ENCODE measurements at places on chromosomes 3 and 15.

DNA sequence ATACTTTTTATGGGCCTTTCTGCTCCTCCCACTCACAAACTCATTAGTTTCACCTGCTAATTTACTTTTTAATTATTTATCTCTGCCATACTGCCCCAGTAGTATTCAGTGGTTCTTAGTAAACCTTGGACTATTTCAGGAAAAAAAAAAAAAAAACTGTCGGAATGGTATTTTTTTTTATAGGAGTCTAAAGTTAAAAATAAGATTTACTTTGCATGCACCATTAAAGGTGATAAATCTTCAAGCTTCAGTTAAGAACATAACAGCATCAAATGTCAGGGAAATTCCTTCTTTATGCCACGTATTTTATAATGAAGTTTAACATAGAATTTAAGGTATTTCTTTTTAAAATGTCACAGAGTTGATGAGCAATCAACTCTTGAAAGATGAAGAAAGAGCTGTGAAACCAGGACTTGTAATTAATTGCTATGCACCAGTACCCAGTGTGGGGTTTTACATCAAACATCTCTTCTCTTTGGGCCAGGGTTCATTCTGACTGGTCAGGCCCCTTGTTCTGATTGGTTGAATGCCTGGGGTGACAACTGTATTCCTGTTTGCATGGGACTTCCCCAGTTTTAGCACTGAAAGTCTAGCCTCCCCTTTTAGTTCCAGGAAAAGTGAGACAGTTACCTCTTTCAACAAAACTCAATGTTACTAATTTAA, 40.3 kb upstream of the PTPRG start:
- no peak for DNase-seq

DNA sequence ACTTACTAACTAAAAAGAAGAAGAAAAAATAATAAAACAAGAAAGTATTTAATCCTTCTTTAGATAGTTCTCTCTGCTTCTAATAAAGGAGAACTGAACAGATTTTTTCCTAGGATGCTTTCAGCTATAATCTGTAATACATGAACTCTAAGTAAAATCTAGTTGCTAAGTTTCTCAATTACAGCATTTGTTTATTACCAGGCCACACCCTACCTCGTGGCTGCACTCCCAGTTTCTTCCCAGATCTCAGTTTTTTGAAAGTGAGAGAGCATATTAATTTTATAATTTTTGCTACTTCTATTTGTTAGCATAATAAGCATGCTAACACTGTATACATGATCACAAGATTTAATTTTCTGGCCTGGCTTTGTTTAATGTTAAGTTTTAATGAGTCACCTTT, 258.3 kb downstream of the IL5RA start:
- DNase-seq = no peak

DNA sequence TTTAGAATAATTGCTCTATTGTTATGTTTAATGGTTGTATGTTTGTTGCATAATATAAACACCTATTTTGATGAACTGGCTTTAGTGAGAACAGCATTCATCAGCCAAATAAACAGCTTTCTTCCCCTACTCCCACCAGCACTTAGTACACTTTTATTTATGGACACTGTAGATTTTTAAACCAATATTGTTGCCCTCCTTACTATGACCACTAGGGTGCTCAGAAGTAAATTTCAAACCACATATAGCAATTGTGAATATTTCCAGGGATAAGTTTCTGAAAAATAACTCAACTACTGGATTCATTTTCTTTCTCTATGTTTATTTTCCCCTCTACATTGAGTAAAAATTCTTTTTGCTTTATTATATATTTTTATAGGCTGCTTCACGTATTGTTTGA, 84.7 kb upstream of the PTX3 start:
- no peak for DNase-seq

GRCh38 chr15:65212097-65212496, 824 bp upstream of the CILP start:
- DNase-seq = no peak

GRCh38 chr15:32649342-32649741, 7.8 kb downstream of the SCG5 start:
- DNase-seq = peak; percentile 73

GRCh38 chr3:71786217-71786549, 1.2 kb upstream of the PROK2 start:
- DNase-seq = no peak

- no peak for DNase-seq
These were observed 2.1 kb downstream of the RFX7 start for GRCh38 chr15:56241374-56242105.

DNA sequence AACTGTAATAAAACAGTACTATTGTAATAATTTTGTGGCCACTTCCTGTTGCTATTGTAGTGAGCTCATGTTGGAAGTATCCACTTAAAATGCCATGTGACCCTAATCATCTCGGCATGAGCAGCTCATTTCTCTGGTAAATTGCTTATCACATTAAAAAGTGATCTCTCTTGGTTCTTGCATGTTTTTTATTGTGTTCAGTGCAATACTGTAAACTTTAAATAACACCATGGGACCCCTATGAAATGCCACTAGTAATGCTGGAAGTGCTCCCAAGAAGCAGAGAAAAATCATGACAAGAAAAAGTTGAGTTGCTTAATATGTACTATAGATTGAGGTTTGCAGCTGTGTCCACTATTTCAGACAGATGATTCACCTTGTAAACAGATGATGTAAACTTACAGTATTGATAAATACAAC, 45.6 kb downstream of the NMD3 start:
- DNase-seq = peak; percentile 36

GRCh38 chr15:47184003-47184907, 533.0 kb upstream of the SEMA6D start:
- DNase-seq = peak; percentile 16

- peak; percentile 58 for DNase-seq
These were observed 23.9 kb upstream of the SLTM start for GRCh38 chr15:58957101-58957973.

GRCh38 chr3:186210852-186211500, 102.1 kb upstream of the ETV5 start:
- DNase-seq = no peak

- DNase-seq = peak; percentile 17
These were observed 44.8 kb upstream of the MAP3K13 start for GRCh38 chr3:185318141-185318540.

GRCh38 chr15:100094127-100094510, 247.7 kb downstream of the ADAMTS17 start:
- no peak for DNase-seq

DNA sequence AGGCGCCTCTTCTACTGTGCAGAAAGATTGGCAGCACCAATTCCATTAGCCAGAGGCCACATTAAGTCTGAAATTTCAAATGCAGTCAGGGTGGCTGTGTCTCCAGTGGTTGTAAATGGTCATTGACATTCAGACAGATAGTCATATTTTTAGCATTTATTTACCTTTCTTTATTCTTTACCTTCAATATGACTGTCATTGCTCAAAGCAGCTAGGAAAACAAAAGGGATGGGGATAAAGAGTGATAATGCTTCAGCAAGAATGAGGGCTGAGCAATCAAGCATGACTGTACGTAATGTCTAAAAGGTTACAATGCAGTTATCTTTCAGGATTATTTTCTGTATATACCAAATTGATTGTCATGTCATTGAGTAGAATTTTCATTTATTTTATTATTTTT, 360.4 kb downstream of the EFHB start:
- no peak for DNase-seq

DNA sequence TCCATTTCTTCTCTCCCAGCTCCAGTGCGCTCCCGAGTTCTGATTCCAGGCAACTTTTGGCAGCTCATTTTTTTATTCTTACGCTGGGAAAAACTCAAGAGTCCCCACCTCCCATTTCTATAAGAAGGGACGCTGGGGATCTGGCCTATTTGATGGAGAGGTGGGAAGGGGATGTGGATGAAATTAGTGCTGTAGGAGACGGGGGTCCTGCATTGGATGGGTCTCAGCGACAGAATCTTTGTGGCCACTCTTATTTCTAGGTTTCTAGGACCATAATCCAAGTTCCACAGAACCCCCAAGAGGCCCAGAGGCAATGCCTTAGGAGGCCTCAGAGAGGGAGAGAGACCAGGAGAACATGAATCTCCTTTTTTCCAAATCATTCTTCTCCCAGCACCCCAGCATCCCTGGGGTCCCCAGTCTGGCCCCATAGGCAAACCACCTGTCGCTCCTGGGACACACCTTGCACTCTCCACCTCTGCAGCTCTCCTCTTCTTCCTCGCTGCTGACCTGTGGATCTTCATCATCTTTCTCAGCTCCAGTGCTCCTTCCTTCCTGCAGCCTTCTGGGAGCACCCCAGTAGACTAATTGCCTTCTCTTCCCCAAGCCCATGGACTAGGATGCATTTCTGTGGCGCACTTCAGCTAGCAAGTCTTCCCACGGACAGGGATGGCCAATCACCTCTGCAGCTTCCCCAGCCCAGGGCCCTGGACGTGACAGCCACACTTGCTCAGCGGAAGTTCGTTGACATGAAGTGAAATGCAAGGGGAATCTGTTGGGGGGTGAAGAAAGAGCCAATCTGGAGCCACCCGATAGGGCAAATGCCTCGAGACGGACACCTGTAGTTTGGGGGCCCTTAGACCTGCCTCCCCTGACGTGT, 100.1 kb upstream of the ALDH1A3 start:
- DNase-seq = no peak

DNA sequence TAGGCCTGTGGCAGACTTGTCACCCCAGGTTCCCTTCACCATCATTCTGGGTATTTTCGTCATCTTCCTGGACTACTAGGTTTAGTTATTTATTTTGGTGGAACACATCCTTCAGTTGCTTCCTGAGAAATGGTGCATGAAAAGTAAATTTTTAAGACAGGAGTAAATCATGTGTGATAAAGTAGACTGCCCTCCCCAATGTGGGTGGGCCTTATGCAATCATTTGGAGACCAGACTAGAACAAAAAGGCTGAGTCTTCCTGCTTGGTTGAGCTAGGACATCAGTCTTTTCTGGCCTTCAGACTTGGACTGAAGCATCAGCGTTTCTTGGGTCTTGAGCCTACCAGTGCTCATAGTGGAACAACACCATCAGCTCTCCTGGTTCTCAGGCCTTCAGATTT, 50.7 kb upstream of the SLC2A2 start:
- DNase-seq = no peak

DNA sequence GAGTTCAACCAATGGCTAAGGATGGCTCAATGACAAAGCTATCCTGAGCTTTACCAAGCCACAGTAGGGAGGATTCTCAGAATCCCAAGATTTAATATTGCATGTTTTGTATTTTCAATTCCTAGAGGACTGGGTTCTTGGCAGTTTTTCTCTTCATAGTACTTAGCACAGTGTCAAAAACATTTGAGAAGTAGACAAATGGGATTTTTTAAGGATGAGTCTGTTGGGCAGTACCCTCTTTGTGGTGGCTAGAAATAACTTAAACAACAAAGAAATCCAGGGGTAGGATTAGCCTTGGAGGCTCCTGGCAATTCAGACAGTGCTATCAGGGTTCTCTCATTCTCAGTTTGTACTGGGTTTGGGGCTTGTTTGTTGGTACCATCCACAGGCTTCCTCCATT, 212.8 kb upstream of the RORA start:
- no peak for DNase-seq

Measured in GM03348 (cell line).